ENCODE measurements at places on chromosomes 6 and 20.

GRCh38 chr6:43608310-43608763, 20.7 kb downstream of the GTPBP2 start:
- peak; percentile 93 for DNase-seq

DNA sequence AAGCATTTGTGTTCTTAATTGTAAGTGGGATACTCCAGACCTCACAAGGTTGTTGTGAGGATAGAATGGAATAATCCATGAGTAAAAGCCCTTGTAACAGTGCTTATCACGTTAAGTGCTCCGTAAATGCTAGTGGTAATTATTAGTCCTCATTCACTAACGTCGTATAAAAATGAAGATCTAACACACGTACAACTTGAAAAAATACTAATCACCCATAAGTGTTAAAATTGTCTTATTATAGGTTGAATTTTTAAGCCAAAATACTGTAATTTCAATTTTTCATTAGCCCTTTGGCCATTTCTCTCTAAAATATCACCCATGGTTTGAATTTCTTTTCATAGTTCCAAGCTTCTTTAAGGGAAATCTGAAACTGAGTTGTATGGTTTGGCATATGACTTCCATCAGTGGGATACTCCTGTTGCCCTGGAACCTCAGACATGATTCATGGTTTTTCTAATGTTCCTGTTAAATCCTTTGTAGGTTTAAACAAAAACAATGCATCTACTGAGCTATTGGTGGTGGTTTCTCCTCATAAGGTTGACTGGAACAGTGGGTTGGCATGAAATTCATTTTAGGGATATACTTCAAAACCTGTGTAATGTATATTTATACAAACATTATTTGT, 19.1 kb downstream of the XRN2 start:
- DNase-seq, result no peak

- peak; percentile 3 for DNase-seq
Measured at GRCh38 chr6:55604021-55604420, 25.0 kb upstream of the HMGCLL1 start.

DNA sequence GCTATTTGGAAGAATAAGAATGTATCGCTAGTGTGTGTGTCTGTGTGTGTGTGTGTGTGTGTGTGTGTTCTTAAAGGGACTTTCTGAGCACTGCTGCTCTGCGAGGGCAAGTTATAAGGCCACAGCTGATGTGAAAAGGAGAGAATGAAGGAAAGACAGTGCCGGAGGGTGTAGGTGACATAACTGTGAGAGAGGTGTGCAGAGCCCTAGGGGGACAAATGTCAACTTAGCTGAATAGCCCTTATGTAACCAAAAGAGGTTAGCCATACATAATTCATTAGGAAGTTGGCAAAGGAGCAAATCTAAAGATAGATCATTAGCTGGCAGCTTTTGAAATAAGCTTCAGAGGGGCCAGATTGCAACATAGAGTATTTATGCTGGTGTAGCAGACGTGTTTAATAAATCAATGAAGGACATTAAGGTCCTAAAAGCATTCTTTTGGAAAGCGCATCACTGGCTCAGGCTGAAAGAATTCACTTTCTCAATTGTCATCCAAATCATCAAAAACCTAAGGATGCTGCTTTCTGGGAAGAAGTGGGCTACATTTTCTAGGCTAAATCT, 81.0 kb downstream of the NDUFAF5 start:
- peak; percentile 36 for DNase-seq

GRCh38 chr6:42200035-42200434, 5.3 kb upstream of the GUCA1B start:
- no peak for DNase-seq

DNA sequence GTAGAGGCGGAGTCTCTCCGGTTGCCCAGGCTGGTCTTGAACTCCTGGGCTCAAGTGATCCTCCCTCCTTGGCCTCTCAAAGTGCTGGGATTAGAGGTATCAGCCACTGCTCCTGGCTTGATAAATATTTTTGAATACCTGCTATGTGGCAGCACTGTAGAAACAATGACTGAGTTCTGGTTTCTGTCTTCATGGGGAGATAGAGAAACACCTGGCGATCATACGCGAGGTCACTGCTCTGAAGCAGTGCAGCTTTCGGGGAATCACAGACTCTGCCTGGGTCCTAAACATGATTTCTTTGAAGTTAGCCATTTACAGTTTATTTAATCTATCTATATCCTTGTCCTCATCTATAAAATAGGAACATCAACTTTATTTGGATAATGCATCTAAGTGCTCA, 31.2 kb downstream of the DOK5 start:
- no peak for DNase-seq

DNA sequence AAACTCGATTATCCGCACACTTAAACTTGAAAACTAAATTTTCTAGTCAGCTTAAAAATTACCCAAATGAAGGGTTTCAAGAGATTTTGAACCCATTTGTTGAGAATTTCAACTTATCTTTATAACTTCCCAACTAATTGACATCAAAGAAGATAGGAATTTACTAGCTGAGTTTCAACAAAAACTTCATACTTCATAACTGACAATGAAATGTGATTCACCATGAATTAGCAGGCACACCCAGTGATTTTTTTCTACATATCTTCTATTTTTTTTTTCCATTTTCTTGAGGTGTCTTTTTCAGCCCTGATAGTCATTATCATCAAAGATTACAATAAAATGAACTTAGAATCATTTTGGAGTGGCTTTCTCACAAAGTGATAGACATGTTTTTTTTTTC, 26.7 kb downstream of the TNFAIP3 start:
- DNase-seq, result no peak

GRCh38 chr6:92114091-92114675, 1305.2 kb downstream of the EPHA7 start:
- peak; percentile 26 for DNase-seq

DNA sequence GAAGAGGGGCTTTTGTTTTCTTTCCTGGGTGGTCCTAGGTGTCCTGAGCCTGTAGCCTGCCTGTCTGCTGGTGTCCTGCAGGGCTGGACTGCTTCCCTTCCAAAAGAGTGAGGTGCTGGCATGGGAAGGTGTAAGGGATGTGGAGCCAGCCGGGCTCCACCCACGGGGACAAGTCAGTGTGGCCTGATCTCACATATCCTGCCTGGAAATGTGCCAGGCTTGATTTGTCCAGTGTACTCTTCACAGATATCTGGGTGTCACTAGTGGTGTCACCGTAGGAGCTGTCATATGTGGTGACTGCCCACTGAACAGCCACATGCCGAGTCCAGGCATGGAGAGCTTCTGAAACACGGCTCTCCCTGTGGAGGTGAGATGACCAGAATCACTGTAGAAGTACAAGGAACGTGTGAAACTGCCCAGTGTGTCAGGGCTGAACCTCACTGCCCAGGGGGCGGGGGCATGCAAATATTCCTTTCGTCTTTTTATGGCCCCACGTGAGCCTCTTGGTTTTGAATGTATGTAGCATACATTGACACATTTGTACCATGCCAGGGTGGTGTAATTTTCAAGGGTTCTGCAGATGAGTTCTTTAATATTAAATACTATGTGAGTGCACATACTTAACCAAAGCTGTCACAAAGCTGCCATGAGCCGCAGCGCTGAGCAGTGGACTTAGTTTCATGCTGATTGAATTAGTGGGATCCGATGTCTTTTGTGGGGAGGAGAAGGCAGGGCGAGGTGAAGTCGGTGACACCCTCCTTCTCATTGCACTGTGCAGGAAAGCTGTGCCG, 55.8 kb downstream of the CDH4 start:
- no peak for DNase-seq

DNA sequence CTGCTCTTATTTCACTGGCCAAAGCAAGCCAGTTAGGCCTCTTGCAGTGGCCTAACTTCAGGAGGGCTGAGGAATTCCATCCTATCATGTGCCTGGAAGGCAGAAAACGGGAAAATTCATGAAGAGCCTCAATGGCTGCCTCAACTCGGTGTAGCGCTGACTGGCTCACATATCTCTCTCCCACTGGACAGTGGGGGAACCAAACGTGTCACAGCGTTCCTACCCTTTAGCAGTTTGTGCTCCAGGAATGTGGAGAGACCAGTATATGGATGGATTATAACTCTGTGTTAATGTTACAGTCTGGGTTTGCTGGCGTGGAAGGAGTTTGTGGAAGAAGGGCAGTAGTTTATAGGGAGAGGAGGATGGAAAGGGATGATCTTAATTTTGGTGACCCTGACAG, 11.8 kb upstream of the C2 start:
- DNase-seq, result no peak

GRCh38 chr6:155595284-155595683, 139.6 kb upstream of the NOX3 start:
- no peak for DNase-seq

- peak; percentile 45 for DNase-seq
Measured at GRCh38 chr6:2396846-2397630, 151.6 kb upstream of the GMDS start.

- no peak for DNase-seq
Measured at GRCh38 chr6:18350271-18350670, 36.9 kb upstream of the RNF144B start.

DNA sequence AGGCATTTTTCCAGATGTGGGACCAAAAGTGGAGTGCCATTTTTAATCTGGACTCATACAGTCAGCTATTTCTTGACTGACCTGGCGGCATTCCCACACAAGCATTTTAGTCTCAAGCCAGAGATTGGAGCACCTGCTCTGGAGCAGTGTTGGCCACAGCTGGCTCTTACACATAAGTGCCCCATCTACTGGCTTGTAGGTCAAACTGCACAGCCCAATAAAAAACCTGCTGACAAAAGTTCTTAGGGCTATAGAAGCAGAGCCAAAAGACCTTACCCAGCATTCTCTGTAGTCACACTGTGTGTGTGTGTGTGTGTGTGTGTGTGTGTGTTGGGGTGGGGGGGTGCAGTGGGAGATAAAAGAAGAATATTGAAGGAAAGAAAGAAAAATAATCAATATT, 38.6 kb upstream of the SENP6 start:
- no peak for DNase-seq

- DNase-seq, result no peak
Measured at GRCh38 chr6:64325093-64325492, 689.5 kb downstream of the PHF3 start.

GRCh38 chr6:101290346-101290745, 103.2 kb upstream of the GRIK2 start:
- no peak for DNase-seq

- no peak for DNase-seq
Measured at GRCh38 chr6:38182426-38182825, 362.9 kb downstream of the ZFAND3 start.

- DNase-seq, result no peak
Measured at GRCh38 chr20:61662968-61663331, 402.7 kb downstream of the TAF4 start.

GRCh38 chr6:152318278-152318677, 318.9 kb downstream of the SYNE1 start:
- DNase-seq, result no peak

DNA sequence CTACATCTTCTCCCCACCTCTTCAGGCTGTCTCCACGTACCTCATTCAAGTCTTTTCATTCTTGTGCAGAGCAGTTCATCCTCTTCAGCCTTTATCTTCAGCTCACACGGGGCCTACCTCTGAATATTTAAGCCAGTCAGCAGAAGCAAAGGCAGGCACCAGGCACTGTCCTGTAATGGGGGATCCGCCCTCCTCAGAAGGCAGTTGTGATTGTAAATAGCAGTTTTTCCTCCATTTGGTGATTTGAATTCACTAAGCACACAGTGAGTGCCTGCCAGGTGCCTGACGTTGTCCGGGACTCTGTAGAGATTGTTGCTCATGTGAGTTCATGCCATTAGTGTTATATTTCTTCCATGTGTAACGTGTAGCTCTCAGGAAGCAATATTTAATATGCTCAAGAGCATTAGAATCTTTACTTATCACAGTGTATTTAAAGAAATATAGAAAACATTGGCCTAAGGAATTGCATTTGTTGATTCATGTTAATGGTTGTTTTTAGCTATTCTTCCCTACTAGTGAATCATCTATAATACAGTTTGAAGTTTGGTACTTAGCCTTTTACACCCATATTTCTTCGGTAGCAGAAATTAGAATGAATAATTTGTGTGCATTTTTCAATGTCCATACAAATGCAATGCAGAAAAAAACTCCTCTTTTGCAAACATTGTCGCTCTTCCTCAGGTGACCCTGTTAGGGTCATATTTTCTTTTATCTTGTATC, 17.9 kb downstream of the BPHL start:
- no peak for DNase-seq

DNA sequence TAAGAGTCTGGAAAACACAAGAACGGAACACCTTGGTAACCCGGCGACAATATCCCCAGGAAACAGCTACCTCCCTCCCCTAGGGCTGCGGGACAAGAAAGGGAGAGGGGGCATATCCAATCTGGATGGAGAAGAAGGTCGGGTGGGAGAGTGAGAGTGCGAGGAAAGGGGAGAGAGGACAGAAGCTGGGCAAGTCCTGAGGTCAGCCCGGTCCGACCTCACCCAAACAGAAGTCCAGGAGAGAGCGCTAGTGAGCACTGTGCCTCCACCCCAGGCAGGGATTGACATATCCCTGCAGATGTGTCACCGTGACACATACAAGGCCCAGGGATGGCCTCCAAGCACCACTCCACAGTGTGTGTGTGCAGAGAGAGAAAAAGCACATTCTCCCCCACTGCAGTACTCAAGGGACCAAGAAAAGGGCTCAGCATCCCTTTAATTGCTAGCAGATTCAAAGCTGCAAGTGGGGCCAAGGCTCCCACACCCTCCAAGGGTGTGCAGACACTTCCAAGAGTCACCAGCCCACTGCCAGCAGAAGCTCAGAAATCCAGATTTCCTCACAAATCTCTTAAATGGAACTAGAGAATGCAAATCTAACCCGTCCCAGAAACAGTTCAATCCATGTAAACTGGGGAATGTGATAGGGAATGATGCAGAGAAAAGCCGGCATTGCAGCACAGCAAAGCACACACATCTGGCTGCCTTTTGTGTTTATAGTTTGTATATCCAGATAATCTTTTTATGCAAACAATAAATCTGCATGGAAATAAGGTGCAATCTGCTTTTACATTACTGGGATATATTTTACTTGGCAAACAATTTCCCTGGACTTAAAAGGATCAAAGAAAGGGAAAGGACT, 3.1 kb downstream of the PXDC1 start:
- peak; percentile 83 for DNase-seq

- DNase-seq, result no peak
Measured at GRCh38 chr20:18133962-18134361, 3.7 kb upstream of the KAT14 start.

GRCh38 chr6:125942672-125943527, 13.7 kb upstream of the HINT3 start:
- DNase-seq, result no peak
